ENCODE measurements at places on chromosomes 12 and 14.
A peak's percentile ranks its signal among the peaks of the same experiment; 100 is the strongest.

DNA sequence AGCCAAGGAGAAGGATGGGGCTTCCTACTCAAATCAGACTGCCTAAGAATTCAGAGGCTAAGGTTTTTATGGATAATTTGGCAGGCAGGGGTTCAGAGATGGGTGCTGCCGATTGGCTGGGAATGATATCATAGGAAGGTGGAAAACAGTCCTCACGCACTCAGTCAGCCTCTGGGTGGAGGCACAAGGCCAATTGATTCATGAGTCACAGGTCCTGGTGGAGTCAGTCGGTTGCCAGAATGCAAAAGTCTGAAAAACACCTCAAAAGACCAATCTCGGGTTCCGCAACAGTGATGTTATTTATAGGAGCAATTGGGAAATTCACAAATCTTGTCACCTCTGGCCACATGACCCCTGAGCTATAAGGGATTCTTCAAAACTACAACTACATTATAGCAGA is 105.5 kb downstream of the GXYLT1 start:
- DNase-seq = no peak

DNA sequence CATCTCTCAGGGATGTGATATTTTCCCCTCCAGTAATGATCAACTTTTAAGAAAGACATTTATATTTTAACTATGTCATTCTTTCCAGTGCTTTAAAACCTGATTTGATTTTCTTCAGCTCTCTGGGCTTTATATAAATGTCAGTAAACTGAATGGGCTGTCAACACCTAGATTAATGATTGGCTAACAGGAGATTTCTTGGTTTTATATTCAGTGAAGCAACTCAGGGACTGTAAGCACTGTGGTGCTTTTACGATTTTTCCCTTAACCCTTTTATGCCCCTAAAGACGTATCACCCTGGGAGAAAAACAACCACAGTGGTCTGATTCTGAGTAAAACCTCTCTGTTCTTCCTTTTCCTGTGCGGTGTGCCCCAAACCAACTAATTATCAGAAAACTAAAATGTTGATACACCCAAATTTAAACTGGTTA is 38.0 kb downstream of the PTGER2 start:
- DNase-seq = no peak

DNA sequence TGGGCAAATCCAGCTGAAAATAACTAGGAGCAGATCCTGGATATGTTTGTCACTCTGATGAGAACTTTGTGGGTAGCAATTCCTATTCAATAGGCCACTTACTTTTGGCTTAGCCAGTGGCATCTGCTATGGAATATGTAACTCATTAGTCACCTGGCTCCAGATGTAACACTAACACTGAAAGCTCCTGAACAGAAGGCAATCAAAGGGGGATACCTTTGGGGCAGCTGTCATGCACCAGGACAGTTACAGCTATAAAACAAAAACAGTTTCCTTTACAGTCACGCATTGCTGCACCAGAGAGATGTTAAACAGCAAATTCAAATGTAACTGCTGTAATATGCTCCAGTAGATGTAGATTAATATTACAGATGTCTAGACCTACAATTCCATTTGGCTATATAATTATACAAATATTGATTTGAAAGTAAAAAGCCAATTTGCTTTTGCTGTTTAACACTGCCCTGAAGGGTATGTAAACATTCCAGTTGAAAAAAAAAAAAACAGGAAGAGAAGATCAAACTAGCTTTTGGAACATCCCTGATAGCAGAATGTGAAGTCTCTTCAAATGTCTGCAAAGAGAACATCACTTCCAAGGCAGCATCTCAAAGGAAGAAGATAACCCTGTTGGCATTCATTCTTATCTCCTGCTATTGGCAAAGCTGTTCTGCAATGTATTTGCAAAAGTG is 18.4 kb downstream of the RACGAP1 start:
- DNase-seq = no peak

DNA sequence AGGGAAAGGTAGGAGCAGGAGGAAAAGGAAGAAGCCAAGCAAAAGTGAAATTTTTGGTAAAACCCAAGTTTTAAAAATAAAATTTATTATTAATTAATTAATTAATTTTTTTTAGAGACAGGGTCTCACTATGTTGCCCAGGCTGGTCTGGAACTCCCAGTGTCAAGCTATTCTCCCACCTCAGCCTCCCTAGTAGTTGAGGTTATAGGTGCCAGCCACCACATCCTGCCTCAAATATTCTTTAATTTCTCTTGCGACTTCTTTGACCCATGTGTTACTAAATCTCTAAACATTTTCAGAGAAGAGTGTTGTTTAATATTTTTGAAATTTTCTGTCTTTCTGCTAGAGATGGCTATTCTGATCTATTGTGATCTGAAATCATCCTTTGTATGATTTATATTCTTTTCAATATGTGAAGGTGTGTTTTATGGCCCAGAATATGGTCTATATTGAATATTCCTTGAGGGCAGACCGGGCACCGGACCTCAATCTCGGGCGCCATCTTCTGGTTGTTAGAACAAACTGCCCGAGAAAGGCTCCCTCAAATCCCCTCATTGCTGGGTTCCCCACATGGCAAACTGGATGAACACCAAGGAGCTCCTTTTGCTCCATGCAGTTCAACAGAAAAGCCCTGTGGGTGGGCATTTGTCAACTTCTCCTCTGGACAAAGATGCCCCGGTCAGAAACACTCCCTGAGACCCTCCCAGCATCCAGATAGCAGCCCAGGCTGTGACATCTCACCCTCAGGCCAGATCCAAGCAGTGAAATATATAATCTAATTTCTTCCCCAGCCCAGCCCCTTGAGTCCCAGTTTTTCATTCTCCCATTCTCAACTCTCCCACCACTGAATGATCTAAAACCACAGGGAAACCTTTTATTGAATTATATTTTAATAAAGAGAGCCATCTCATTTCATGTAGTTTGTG is 110.5 kb downstream of the ASCL4 start:
- no peak for DNase-seq

GRCh38 chr14:68795597-68796417 is 2.9 kb upstream of the ZFP36L1 start:
- DNase-seq = peak; percentile 89

- no peak for DNase-seq
Measured at GRCh38 chr14:101888182-101888581, 76.2 kb upstream of the DYNC1H1 start.

DNA sequence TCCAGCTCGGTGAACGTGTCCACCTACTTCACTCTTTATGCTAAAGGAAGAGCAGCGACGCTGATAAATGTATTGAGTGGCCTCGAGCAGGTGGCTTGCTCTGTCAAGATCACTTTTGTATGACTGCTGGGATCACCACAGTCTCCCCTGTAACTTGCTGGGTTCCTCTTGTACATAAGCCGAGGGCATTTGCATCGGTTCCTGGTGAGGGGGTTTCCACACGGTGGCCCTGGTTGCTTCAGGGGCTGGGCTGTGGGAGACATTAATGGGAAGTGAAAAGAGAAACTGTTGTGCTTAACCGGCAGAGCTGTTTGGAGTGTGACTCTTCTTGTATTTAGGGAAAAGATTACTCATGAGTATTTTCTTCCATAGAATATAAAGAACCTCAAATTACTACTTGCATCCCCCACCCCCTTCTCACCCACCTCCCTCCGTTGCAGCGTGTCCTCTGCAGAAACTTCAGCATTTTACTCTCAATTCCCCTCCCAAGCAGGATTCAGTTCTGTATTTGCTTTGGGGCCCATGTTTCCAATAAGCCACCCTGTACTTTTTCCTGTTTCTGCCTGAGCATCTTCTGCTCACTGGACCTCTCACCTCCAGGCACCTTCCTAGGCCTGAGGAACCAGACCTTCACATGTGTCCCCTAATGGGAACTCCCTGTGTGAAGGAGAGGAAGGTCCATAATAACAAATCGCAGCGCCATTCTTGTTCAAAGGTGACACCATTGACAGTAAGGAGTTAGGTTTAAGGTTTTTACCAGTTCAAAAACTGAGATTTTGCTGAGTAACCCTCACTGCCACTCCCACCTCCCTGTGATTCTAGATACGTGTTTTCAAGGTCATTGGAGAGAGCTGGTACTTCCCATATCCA is 187.0 kb downstream of the ETV6 start:
- no peak for DNase-seq

GRCh38 chr14:105187935-105188524 is 6.9 kb upstream of the NUDT14 start:
- no peak for DNase-seq

GRCh38 chr12:128840862-128841468 is 12.3 kb upstream of the GLT1D1 start:
- DNase-seq = no peak

GRCh38 chr14:53655080-53655785 is 301.4 kb downstream of the BMP4 start:
- DNase-seq = no peak

DNA sequence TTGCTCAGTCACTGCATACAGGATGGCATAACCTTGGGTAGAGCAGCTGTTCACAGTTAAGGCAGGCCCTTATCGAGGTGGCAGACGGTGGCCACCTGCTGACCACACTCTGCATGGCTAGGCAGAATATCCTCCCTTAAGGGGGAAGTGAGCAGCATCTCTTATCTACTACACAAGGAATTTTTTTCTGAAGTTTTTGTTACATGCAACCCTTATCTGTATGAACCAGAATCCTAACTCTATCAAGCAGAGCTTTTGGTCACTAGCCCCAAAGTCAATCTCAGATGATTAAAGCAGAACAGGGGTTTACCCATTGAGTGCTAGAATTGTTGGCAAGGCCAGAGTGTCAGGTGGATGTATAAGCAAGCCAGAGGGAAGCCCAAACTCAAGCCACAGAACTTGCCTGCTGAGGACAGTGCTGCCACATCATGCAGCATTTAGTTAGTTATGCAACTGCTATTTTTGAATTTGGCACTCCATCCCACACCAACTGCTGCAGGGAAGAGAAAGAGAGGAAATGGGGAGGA is 192.8 kb downstream of the TBX5 start:
- no peak for DNase-seq

DNA sequence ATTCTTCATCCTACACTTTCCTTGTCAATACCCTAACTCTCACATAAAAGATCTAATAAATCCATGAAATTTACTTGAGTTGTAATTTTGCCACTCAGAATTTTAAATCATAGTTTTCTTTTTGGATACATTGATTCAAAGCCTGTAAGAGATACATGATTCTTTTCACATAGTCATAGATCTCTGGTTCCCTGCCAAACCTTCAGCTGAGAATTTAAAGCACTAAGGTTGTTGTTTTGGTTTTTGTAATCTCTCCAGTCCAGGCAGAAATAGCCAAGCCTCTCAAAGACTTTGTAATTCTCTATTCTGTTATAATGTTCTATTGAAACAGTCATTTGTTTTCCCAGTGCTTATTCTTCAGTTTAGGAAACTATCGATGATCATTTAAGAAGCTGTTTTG is 273.9 kb downstream of the TRHDE start:
- no peak for DNase-seq

DNA sequence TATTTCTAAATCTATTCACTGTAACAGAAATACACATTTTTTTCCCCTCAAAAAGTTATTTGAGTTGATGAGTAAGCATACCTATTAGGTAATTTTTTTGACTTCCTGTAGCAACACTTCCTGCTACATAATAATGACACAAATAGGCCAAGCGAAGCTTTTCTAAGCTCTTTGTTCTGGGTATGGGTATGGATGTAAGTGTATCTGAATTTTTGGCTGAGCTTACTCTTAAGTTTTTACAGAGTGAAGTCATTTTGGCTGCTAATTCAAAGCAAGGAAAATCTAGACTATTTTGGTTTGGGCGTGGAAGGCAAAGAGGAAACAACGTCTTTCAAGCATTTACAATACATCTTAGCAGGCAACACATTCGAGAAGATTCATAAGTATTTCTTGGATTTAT is 1206.0 kb upstream of the FLRT2 start:
- DNase-seq = no peak

DNA sequence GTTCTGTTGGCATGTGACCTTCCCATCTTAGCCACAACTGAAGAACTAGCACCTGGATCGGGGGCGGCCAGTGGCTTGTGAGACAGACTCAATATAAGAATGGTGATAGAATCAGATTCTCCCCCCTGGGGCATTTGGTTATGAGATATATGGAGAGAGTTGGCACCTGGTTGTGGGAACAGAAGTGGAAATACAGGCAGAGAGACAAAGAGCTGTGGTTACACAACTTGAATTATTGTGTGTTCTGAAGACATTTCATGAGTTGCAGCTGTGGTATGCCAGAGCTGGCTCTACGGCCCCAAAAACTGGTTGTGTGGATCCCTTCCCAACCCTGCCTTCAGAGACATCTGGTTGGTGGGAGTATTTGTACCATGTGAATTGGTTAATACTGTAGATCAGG is 2.9 kb upstream of the MSRB3 start:
- DNase-seq = no peak

DNA sequence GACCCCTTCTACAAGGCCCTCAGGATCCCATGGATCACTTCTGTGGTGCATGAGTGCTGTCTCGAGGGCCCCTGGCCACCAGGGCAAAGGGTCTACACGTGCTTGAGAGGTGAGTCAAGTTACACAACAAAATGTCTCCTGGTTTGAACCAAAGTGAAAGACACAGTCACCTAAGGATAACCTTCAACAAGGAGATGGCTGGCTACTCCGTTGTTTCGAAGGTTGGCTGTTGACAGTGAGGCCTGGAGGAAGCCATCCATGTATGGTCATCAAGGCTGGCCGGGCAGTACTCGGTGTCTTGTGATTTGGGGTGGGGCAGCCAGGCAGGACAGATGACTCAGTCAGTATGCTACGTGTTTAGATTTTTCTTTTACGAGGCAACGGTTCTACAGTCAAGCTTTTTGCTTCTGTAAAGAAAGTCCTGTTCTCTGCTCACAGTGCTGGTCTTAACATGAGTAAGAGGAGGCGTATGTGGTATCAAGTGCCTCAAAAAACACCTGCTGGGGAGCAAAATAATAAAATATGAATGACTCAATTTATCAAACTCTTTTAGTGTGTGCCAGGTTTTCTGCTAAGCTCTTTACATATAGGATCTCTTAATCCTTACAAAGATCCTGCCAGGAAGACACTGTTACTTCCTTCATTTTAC is 18.0 kb upstream of the NT5DC3 start:
- DNase-seq = no peak

- no peak for DNase-seq
Measured at GRCh38 chr14:20295067-20295466, 10.7 kb downstream of the TTC5 start.

DNA sequence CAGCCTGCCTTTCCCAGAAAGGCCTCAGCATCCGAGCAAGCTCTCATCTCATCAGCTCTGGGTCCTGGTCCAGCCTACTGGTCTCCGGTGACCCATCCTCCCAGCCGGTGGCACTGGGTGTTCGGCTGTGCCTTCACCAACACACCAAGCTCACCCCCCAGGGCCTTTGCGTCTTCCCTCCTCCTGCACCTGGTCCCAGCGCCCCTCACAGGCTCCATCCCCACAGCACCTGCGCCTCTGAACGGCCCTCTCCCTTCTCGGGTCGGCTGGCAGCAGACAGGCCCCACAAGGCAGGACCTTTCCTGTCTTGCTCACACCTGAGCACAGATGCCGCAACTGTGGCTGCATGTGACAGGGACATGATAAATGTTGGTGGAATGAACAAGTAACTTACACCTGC is 13.1 kb downstream of the P2RX2 start:
- no peak for DNase-seq

- DNase-seq = no peak
Measured at GRCh38 chr12:130162745-130163460, 639 bp downstream of the FZD10 start.
